CD4-positive, alpha-beta memory T cell (primary cell): ENCODE measurements at places on chromosomes 11 and 22.

DNA sequence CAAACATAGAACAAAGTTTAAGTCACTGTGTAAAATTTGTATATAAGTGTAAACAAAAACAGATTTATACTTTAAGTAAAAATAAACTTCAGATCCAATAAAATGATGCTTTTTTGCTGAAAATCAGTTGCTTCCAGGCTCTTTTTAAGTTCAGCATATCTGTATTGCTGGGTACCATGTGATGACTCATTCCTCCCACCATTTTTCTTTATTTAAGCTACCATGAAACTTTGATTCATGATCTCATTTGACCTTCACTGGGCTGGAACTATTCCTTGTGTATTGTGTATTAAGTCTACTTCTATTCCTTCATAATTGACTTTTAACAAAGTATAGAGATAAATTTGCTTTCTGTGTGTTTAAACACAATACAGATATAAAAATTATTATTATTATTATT lies 46.3 kb upstream of the RRM1 start:
- DNase-seq, result no peak

- no peak for DNase-seq
Observed at GRCh38 chr11:69425895-69426544, 55.4 kb upstream of the LINC01488 start.

DNA sequence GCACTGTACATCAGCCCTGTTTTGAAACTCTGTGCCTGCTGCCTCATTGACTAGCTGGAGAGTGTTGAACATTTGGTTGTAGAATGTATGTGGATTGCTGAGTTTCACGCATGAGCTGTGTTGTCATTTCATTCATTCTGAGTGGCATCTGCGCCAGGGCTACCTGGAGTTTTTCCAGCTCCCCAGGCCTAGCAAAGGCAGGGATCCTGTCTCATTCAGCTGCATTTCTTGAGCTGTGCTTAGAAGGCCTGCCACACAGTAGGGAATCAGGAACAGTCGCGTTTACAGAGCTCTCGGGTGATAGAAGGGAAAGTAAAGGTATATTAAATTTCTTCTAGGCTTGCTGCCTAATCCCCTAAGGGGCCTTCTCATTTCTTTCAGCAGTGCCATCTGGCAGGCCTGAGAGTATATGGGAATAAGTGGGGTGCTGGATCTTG lies 44.3 kb downstream of the PTPRJ start:
- no peak for DNase-seq

DNA sequence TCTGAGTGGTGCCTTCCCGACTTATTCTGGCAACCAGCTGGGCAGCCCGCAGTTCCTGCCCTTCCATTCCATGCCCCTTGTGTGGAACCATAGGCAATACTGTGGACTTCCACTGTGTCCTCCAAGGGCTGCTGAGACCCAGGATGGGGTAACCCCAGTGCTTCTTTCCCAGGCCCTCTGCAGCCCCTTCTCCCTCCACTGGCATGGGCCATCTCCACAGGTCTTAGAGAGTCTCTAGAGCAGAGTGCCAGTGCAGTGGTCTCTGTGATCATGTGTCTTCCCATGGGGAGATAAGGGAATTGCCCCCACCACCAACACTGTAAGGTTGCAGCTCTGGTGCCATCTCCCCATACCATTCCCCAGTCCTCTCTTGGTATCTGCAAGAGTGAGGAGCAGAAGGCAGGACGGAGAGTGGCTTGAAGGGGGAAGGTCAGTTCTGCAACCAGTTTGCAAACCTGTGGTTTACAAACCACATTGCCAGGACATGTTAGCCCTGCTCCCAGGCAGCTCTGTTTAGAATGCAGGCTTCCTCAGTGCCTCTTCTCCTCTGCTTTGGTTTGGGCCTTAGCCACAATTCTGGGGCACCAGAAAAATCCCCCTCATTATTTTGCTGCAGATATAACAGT lies 20.9 kb upstream of the DRD2 start:
- DNase-seq, result no peak

- DNase-seq, result no peak
Observed at GRCh38 chr11:47905358-47906059, 57.4 kb upstream of the NUP160 start.

- DNase-seq, result no peak
Observed at GRCh38 chr11:34302046-34302921, 55.5 kb downstream of the ABTB2 start.

DNA sequence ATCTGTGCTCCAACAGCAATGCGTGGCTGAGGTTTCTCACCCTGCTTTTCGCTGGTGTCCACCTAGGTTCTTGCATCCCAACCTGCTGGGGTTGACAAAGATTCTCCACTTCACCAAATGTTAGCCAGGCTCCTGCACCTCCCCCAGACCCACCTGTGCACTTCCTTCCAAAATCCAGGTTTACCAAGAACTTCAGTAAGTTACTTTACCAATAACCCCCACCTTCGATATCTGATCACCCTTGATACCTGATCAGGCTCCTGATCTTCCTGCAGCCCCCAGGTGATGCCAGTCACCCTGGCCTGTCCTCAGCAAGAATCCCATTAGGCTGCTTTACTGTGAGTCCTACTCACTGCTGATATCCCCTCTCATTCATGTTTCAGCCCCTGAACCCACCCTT lies 1203.4 kb downstream of the TBC1D22A start:
- DNase-seq, result no peak

DNA sequence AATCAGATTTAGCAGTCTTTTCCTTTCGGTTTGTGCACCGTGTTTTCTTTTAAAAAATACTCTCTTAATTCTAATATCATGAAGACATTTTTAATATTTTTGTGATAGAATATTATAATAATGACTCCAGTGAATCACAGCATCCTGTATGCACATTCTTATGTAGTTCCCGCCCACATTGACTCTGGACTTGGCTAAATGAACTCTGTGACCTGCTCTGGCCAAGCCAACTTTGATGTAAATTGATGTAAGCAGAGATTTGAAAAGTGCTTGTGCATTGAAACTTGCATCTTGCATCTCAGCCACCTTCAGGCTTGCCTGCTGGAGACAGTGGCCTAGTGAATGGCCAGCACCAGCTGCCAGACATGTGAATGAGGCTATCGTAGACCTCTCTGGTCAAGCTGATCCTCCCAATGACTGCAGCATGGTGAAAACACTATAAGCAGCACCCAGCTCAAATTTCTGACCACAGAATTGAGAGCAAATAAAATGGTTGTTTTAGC lies 29.2 kb upstream of the PGM2L1 start:
- DNase-seq, result no peak

GRCh38 chr11:8005556-8005955 lies 18.4 kb downstream of the EIF3F start:
- DNase-seq, result no peak

- DNase-seq, result no peak
Observed at GRCh38 chr11:17366495-17366894, 14.9 kb downstream of the NCR3LG1 start.

DNA sequence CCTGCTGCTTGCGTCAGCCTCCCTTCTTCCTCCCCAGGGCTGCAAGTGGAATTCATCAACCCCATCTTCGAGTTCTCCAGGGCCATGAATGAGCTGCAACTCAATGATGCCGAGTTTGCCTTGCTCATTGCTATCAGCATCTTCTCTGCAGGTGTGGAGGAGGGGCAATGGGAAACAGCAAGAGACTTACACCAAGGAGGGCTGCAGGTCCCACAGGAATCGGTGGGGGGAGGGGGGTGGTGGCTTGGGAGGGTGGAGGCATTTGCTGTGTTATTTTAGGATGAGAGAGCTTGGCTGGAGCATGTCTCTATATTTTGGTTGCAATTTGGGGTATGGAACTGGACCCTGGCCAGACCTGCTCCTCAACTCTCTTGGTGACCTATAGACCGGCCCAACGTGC lies 2.1 kb upstream of the MADD start:
- no peak for DNase-seq

GRCh38 chr11:70399681-70400112 lies 1.4 kb downstream of the CTTN start:
- no peak for DNase-seq

GRCh38 chr22:37638391-37639069 lies 939 bp upstream of the SH3BP1 start:
- DNase-seq, result peak; percentile 55

- no peak for DNase-seq
Observed at GRCh38 chr11:45904309-45904915, 2.7 kb downstream of the FREY1 start.

DNA sequence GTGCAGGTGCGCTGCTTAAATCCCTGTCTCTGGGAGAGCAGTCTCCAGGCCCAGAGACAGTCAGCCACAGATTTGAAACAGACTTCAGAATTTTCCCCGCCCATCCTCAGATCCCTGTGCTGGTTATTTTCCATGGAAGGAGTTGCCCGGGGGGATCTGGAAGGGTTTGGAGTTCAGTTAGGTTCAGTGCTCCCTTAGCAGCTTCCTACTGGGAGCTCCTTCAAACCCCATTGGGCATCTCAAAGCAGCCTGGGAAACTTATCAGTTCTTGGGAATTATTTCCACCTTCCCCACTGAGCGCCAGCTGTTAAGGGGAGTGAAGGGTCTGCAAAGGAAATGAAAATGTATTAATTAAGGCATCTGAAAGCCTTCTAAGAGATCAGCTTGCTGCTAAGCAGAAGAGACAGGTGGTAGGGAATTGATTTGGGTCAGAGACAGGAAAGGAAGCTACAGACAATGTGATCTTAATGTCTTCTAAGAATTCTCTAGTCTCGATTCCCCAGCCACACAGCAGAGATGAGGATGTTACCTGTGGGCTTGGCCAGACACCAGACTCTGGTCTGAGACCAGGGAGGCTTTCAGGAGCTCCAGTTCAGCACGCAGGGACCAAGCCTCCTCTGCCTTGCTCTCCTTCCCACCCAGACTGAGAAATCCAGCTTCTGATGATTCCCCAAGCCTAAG lies 106.2 kb upstream of the TBCEL start:
- no peak for DNase-seq

- no peak for DNase-seq
Observed at GRCh38 chr11:82701847-82702520, 31.7 kb downstream of the FAM181B start.

DNA sequence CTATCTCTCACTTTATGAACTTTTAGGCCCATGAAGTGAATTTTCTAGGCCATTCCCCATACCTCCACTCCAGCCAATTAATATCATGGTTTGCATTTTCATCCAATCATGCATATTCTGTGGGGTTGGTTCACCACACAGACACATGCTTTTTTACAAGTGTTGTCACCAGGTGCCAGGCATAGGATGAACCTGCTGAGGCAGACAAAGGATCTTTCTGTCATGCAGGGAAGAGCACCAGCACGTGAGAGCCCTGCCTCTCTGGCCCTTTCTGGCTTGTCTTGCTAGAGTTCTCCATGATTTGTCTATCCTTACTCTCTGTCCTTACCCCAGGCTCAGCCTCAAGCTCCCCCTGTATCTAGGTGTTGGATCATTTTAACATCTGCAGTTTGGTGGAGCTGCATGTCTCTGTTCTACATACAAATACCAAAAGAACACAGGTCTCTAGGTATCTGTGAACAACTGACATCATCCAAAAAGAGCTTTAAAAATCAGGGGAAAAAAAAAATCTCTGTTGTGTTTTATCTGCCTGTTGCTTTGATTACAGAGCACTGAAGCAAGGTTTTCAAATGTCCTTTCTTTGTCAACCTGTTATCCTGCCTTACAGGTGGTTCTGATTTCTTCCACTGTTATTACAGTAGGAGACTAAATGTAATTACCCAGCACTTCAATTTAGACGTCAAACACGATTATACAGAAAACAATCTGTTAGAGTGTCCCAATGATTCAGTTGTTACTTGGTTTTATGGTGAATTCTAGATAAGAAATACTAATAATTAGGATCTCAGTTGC lies 58.4 kb upstream of the GRAMD1B start:
- DNase-seq, result no peak

GRCh38 chr11:70174547-70175235 lies 28.4 kb upstream of the FADD start:
- no peak for DNase-seq

DNA sequence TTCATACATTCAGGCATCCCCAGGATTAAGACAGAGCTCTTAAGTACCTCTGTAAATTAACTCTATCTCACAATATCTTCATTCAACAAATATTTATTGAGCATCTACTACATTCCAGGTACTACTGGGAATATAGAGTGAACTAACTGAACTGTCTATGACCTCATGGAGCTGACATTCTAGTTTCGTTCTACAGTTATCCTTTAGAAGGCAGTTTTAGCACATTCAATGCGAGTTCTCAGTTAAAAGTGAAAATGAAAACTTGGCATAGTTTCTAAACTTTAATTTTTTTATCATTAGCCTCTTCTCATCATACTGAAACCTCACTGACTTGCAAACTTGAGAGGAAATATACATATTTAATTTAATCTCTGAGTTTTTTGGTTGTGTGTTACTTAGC lies 10.7 kb upstream of the MS4A6E start:
- no peak for DNase-seq

GRCh38 chr22:23772649-23773473 lies at the start of gene MMP11:
Gene MMP11 (plus strand): TSS chr22:23772849. CDS start chr22:23772871, 22 bp downstream.
- peak; percentile 39 for DNase-seq

- no peak for DNase-seq
Observed at GRCh38 chr11:76443268-76443980, 1.4 kb upstream of the EMSY start.

DNA sequence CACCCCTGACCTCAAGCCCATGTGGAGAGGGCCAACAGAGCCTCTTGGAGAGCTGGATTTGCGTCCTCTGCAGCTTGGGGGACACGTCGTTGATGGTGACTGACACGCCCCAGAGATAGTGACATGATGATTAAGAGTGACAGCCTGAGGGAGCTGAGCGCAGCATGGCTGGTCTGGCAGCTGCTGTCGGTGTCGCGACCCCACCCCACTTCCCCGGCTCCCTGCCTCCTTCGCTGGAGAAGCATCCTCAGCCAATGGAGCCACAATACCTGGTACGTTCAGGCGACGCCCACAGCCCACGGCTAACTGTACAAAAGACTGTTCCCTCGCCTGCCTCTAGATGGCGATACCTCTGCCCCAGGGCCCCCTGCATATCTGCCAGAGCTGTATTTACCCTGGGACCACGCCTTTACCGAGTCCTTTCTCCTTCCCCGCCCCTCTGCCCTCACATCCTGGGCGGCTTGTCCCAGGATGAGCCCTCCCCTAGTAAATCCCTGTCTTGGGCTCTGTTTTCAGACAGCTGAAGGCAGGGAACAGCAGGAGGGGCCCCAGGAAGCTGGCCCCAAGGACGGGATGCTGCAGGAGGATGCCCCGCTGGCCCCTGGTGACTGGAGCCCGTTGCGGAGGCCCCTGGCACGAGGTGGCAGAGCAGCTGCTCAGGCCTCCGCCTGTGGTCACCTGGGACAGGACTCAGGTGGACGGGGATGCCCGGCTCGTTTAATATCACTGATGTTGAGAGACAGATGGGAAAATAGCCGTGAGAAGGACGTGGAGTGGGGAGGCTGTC lies 90.6 kb downstream of the RPS6KA4 start:
- peak; percentile 69 for DNase-seq

- DNase-seq, result no peak
Observed at GRCh38 chr11:61611309-61611708, 30.4 kb upstream of the SYT7 start.

GRCh38 chr11:122426073-122426472 lies 229.4 kb upstream of the UBASH3B start:
- DNase-seq, result no peak

GRCh38 chr22:30402028-30402765 lies 5.4 kb downstream of the SEC14L2 start:
- DNase-seq, result no peak

GRCh38 chr11:2271077-2271326 lies 614 bp upstream of the ASCL2 start:
- DNase-seq, result peak; percentile 25

- no peak for DNase-seq
Observed at GRCh38 chr22:35024364-35024692, 41.6 kb upstream of the ISX start.
